H9 (cell line): ENCODE measurements at places on chromosomes 5 and 9. TPM values are rescaled to one million over a fixed set of nuclear protein-coding genes. Genes with fewer than 3 reads are reported as not detected.
A peak's percentile ranks its signal among the peaks of the same experiment; 100 is the strongest.

DNA sequence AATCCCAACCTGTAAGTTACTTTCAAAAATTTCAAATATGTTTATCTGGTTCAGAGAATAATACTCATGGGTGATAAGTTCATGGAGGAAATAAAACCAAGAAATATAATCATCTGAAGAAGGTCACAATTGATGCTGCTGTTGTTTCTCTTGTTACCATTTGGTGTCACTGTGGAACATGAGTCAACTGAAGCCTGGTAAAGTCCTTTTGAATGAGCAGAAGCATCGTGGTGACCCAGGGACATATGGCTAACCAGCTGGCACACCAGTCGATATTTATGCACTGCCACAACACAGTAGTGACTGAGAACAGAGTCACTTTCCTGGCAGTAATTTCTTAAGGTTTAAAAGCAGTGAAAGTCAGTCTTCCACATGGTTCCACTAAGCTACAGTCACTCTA is 612.9 kb upstream of the TLE4 start:
- DNase-seq: no peak

GRCh38 chr5:14776602-14777001 is 95.0 kb downstream of the ANKH start:
- no peak for DNase-seq

- no peak for DNase-seq
Measured at GRCh38 chr5:155783791-155784190, 543.2 kb upstream of the SGCD start.

Gene ITK
- 0.22 TPM in 2 replicates for total RNA-seq

DNA sequence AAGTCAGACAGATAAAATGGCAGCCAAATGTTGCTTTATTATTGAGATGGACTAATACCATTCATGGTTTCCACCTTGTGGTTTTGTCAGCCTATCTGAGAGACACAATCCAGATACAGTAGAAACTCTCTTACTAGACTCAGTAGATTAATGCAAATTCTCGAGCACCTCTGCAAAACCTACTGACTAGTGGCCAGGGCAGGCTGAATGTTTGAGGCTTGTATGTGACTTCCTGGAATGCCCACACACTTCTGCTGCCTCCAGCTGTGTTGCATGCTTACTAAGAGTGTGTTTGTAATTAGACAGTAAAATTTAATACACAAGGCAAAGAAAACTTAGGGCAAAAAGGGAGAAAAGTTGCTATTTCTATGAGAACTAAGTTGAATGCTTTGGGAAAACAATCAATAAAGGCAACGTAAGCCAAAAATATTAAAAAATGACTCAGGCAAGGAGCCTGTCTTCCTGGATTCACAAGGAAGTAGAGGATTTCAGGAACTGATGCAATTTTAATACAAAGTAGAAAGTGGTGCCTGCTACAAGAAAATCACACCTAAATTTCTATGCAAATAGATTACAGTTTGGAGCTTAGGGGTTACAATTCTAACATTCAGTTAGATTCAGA is 30.2 kb upstream of the CCNG1 start:
- DNase-seq: no peak

Gene TNC
- total RNA-seq: 0.63 and 0.88 TPM in 2 replicates

Gene RAI14
- total RNA-seq: 118 and 127 TPM in 2 replicates

Gene LHX6
- total RNA-seq: 1.6 and 1.8 TPM in 2 replicates

DNA sequence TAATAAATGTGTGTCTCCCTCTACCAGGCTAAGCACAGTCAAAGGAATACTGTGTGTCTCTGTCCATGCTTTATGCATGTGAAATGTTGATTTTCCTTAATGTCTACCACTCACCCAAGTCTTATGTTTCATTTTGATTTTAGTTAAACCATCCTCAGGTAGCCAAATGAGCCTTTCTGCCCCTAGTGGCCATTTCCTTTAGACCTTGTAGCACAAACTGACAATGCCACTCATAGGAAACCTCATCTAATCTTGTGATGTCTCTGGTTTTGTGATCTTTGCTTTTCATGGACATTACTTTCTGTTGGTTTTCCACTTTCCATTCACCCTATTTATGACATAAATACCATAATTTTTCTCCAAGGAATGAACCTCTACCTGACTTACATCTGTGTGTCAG is 820.8 kb downstream of the MAT2B start:
- DNase-seq: no peak

Gene MYMK
- not detected in 2 replicates for total RNA-seq

Gene GADD45G
- 6.8 and 7.7 TPM in 2 replicates for total RNA-seq

DNA sequence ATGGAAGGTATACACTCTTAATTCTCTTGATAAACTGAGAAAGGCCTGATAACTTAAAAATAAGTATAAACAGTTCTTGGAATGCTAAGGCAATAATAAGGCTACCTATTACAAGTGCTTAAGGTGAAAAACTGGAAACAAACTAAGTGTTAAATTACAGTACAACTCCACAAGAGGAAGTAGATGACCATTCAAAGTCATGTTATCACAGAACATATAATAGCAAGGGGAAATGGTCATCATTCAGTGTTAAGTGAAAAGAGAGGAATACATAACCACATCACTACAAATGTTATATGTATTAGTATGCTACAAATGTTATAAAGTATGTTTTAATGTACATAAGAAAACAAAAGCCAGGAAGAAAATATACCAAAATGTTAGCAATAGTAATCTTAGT is 135.9 kb downstream of the CCDC192 start:
- no peak for DNase-seq

Gene AGXT2
- total RNA-seq: not detected in 2 replicates

GRCh38 chr9:115764645-115765044 is 388.9 kb upstream of the PAPPA start:
- DNase-seq: no peak

DNA sequence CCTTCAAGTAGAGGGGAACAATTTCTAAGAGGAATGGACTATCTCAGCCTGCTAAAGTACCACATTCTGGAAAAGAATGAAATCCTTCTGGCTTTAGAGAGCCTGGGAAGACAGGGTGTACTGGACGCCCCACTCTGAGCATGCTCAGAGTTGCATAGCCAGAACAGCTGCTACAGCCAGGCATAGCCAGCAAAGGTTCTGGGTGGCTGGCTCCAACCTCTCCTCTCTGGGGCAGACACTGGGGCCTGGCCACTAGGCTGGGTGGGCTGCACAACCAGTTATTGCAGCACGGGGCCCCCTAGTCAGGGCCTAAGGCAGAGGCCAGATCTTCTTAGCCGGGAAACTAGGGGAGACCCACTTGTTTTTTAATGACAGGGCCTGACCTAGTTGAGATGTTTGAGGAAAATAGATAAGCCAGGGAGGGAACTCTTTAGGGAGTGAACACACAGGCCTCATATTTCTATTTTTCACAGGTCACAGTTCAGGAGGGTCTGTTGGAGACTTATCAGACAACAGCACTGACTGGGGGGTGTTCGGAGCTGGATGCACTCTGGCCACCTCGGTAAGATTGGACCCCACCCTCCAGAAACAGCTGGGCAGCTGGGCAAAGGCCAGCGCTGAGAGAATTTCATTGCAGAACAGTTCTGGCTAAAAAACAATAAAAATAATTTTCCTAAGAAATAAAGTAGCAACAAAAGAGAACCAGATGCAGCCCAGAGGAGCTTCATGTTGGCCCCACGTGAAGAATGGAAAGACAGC is 142.9 kb downstream of the LPAR1 start:
- DNase-seq: no peak

DNA sequence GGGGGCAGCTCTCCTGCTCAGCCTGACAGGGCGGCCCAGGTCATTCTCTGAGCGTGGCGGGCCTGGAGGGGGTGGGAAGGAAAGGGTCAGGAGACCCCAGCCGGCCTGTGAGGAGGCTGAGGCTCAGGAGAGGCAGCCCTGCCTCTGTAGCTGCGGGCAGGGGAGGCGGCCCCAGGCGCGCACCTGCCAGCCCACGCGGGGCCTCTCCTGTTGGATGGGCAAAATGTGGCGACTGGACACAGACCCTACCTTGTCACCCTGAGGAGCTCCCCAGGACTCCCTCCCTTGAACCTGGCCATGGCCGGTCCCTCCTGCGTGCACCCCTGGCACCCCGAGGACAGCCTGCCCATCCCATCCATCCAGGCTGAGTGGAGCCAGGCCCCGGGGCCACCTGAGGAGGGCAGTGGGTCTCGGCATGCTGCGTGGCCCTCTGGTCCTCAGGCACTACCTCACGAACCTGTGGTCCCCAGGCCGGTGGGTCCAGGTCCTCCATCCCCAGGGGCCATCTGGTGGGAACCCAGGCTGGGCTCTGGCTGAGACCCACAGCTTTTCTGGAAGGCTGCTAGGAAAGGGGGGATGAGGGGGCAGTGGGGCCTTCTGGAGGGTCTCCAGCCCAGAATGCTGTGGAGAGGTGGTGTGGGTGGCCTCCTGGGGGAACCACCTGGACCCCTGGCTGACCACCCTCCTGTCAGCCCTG is 15.1 kb upstream of the NRARP start:
- DNase-seq: peak; percentile 34

DNA sequence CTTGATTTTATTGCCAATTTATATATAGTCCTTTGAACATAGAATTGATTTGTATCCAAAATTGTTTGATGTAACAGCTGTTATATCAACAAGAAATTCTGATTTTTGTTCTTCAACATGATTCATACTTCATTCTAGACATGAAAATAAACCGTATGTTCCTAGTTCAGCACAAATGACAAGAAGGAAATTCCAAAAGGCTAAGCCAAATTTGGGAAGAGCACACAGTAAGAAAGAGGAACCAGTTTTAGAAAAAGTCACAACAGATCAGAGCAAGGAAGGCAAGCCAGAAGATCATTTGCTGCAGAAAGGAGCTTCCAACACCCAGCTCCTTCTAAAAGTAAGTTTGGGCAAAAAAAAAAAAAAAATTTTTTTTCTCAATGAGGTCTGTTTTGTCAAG is 65.0 kb upstream of the MCCC2 start:
- DNase-seq: no peak

DNA sequence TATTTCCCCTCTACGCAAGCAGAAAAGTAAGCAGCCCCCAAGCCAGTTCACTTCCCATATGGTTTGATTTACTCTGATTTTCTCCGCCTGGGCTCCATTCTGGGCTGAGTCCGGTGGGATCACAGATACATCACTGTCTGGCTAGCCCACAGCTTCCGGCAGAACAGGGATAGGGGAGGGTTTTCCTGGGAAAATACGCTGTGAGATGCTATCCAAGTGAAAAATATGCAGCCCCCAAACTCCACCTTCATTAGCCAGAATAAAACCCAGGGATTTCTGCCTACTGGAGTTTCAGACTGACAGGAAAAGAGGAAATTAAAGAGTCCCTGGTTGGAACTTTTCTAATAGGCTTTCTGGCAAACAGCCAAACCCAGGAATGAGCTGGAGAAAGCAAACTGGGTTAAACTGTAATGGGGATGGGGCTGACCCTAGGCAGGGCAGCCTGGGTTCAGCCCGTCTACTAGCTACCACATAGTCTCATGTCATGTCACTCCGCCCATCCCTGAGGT is 16.9 kb upstream of the NIPAL4 start:
- DNase-seq: no peak

- no peak for DNase-seq
Measured at GRCh38 chr5:60851626-60852025, 7.6 kb upstream of the ELOVL7 start.

Gene CCIN
- total RNA-seq: 0.11 TPM in 1 of 2 replicates, not detected in the other

- DNase-seq: no peak
Measured at GRCh38 chr5:173743641-173744343, 127.3 kb upstream of the BOD1 start.

Gene SH3TC2
- not detected in 2 replicates for total RNA-seq

Gene AQP7
- total RNA-seq: not detected in 2 replicates

DNA sequence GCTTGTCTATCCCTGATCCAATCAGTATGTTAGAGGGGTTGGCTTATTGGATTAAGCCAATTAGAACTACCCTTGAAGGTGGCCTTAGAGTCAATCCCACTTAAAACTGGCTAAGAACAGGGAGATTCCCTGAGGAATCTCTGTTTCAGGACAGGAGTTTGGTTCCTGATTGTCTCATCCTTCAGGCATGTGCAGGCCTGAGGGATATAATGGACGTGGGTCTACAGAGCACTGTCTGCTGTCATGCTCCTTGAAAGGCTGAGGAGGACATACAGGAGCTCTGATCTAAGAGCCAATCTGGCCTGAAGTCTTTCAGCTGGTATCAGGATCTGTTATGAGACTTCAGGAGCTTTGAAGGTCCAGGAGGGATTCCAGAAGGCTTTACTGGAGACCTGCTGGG is 36.2 kb upstream of the PRXL2C start:
- no peak for DNase-seq

GRCh38 chr5:179221877-179222220 is 123.4 kb downstream of the ADAMTS2 start:
- no peak for DNase-seq

Gene LCN9
- 0.52 and 0.72 TPM in 2 replicates for total RNA-seq

GRCh38 chr5:147558826-147559225 is 49.0 kb upstream of the DPYSL3 start:
- peak; percentile 60 for DNase-seq

DNA sequence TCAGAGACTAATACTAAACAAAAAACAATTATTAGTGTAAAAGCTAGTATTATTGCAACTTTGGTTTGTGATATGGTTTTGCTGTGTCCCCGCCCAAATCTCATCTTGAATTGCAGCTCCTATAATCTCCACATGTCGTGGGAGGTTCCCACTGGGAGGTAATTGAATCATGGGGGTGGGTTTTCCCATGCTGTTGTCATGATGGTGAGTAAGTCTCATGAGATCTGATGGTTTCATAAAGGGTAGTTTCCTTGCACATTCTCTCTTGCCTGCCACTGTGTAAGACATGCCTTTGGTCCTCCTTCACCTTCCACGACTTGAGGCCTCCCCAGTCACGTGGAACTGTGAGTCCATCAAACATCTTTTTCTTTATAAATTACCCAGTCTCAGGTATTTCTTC is 325.9 kb upstream of the DAB2 start:
- no peak for DNase-seq

GRCh38 chr9:32574858-32575257 is 1.9 kb upstream of the NDUFB6 start:
- DNase-seq: no peak

Gene GRXCR2
- not detected in 2 replicates for total RNA-seq

Gene TCF7
- 17.2 and 18.2 TPM in 2 replicates for total RNA-seq

GRCh38 chr9:109652971-109653370 is 127.0 kb upstream of the PALM2AKAP2 start:
- DNase-seq: no peak

DNA sequence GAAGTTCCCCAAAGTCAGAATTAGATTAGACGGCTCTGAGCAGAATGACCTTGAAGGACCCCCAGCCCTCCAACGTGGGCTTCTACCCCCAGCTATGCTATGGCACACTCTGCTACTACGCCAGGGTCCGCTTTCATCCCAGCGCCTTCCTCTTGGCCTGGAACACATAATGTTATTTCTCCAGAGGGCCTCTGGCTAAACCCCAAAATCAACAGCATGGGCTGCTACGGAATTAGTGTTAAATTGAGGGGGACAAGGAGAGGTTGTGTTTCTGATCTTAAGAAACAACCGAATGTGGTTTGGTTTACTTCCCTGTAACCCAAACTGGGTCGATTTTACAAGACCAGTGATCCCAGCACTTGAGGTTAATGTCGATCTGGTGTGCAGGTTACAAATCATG is 97.1 kb downstream of the ZNF618 start:
- no peak for DNase-seq

- DNase-seq: no peak
Measured at GRCh38 chr5:73946919-73947602, 321.1 kb downstream of the ARHGEF28 start.

- DNase-seq: no peak
Measured at GRCh38 chr5:155021842-155022241, 8.3 kb downstream of the KIF4B start.

- DNase-seq: no peak
Measured at GRCh38 chr5:66830636-66831035, 234.4 kb downstream of the MAST4 start.

- DNase-seq: no peak
Measured at GRCh38 chr5:40078898-40079575, 600.7 kb upstream of the PTGER4 start.

GRCh38 chr9:129776938-129777768 is 24.3 kb upstream of the PTGES start:
- peak; percentile 77 for DNase-seq

GRCh38 chr9:137412431-137412830 is 10.5 kb downstream of the EXD3 start:
- peak; percentile 18 for DNase-seq
